ENCODE measurements at places on chromosomes 6 and 20.

- no peak for DNase-seq
Observed at GRCh38 chr20:4798010-4798409, 76.3 kb downstream of the PRND start.

- DNase-seq, result no peak
Observed at GRCh38 chr20:9422321-9423057, 91.9 kb upstream of the LAMP5 start.

DNA sequence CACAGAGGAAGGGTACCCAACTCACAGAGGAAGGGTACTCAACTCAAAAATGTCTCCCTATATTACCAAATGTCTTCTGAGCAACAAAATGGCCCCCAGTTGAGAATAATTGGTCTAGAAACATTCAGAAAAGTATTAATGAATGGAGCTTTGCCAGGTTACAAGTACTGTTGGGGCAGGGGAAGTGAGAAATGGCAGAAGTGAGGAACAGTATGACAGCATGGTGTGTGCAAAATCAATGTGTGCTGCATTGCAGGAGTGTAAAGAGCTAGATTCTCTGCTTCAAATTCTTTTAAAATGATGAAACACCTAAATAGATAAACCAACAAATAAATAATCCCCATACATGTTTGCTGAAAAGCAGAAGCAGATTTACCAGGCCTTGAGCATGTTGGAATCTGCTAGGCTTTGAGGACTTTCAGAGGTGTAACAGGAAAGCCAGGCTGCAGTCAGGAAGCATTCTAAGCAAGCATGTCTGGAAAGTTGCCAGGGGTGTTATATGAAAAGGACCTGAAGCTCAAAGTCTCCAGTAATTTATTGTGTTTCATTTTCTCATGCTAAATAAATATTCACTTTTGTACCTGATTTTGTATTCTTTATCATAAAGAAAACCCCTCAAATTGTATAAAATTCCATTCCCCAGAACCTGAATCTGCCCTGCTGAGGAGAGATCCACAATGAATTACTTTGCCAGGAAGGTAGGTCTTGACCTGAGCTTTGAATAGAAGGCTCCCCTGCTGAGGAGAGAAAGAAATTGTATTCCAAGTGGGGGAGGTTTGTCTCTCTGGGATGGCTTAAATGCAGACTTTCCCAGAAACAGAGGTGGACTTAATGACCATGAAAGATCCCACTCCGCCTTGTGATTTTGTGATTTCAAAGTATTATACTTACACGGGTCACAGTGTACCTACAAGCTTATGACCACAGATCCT is 265.0 kb upstream of the MARCKS start:
- no peak for DNase-seq

- DNase-seq, result no peak
Observed at GRCh38 chr20:1656844-1657243, 735 bp downstream of the SIRPG start.

DNA sequence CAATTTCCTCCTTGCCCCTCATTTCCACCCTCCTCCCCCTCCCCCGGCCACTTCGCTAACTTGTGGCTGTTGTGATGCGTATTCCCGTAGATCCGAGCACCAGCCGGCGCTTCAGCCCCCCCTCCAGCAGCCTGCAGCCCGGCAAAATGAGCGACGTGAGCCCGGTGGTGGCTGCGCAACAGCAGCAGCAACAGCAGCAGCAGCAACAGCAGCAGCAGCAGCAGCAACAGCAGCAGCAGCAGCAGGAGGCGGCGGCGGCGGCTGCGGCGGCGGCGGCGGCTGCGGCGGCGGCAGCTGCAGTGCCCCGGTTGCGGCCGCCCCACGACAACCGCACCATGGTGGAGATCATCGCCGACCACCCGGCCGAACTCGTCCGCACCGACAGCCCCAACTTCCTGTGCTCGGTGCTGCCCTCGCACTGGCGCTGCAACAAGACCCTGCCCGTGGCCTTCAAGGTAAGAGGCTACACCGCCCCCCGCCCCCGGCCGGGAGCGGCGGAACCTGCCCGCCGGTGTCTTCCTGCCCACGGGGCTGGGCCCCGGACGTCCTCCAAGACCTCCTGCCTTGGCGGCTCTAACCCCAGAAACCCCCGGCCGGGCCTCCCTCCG is 44.9 kb upstream of the SUPT3H start:
- peak; percentile 77 for DNase-seq

DNA sequence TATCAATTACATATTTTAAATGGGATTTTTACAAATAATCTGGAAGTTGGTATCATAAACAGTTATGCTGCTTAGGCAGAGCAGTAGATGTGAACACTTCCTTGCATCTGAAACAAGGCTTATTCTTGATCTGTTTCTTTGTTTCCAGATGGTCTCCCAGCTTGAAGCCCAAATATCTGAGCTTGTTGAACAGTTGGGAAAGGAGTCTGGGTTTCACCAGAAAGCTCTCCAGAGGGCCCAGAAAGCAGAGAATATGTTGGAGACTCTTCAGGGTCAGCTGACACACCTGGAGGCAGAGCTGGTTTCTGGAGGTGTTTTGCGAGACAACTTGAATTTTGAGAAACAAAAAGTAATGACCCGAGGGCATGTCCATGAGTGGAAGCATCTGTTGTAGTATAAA is 91.9 kb downstream of the CCDC170 start:
- no peak for DNase-seq

- no peak for DNase-seq
Observed at GRCh38 chr6:56713254-56713672, 70.6 kb upstream of the DST start.

DNA sequence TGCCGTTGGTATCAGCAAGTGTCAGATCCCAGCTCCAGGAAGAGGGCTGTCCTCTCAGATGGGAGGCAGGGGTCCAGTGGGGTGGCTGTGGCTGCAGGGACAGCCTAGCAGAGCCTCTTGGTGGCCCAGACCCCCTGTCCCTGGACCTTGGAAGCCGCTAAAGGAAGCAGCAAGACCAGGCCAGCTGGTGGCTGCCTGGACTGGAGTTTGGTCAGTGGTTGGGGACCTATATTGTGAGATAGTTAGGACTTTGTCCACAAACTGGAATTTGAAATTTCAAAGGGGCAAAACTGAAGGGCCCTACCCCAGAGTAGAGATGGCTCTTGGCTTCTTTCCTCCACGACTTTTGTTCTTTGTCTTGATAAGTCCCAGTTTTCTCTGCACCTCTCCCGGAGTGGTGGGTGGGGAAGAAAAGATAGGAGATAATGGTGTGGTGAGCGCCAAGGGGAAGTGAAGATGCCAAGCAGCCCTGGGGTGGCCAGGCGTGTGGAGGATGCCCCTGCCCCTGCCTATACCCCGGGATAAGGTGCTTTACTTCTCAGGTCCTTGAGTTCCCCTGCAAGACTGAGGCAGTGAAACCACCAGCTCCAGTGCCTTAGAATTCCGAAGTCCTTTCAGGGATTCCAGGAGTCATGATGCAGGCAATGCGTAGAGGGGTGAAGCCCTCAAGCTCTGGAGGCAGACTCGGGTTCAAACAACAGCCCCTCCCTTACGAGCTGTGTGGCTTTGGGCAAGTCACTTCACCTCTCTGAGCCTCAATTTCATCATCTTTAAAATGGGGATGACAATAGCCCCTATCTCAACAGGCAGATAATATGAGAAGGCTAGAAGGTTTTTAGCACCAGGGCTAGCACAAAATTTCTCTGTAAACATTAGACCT is 40.2 kb downstream of the HNF4A start:
- DNase-seq, result no peak

DNA sequence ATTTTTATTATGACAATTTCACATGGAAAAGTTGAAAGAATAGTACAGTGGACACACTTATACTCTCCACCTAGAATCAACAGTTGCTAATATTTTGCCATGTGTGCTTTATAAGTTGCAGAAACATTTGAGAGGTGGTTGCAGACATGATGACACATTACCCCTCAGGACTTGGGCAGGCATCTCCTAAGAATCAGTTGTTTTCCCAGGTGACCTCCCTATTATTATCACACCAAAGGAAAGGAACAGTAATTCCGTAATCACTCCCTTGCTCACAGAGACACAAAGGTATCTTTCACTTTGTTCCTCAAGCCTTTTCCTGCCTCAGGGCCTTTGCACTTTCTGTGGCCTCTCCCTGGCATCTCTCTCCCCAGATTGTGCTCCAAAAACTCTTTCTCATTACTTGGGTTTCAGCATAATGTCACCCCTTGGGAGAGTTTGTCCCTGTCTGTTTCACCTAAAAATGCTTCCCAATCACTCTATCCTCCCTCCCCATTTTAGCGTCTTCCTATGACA is 5.9 kb upstream of the SULF2 start:
- DNase-seq, result no peak

Measured in hematopoietic multipotent progenitor cell (in vitro differentiated cells).